HT-29 (cell line): ENCODE measurements at places on chromosomes 4 and X.

DNA sequence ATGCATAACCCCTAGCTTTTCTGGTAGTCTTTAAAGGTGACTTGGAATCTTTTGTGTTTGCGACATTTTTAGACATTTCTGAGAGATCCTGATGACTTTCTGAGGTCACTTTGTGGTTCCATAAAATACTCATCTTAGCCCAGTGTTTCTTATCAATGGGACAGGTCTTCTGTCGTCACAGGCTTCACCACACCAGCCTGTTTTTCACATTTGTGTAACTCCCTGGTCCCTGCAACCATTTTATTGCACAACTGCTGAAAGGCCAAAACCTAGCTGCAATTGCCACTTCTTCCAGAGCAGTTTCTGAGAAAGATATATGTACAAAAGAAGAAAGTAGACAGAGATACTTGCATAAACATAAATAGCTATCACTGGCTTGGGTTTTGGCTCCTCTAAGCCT, 120.9 kb downstream of the IL15 start:
- no peak for DNase-seq

GRCh38 chrX:52262195-52262546, 77.5 kb downstream of the MAGED4 start:
- no peak for DNase-seq

DNA sequence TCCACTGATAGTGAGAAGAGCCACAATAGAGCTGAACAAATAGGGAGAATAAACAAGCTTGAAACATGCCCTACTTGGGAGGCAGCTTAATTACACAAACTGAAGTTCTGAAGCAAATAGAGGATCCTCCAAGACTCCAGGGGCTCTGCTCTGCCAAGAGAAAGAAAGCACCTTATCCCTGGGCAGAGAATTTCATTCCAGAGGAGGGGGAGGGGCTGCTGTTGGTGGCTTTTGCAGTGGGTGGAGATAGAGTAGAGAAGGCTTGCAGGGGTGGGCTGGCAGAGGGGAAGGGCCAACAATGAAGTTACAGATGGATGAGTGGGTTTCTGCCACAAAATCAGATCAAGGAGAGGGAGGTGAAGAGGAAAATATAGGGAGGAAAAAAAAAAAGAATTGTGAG, 1.0 kb upstream of the LPAR4 start:
- no peak for DNase-seq

- no peak for DNase-seq
Observed at GRCh38 chr4:108036213-108036612, 46.5 kb downstream of the HADH start.

DNA sequence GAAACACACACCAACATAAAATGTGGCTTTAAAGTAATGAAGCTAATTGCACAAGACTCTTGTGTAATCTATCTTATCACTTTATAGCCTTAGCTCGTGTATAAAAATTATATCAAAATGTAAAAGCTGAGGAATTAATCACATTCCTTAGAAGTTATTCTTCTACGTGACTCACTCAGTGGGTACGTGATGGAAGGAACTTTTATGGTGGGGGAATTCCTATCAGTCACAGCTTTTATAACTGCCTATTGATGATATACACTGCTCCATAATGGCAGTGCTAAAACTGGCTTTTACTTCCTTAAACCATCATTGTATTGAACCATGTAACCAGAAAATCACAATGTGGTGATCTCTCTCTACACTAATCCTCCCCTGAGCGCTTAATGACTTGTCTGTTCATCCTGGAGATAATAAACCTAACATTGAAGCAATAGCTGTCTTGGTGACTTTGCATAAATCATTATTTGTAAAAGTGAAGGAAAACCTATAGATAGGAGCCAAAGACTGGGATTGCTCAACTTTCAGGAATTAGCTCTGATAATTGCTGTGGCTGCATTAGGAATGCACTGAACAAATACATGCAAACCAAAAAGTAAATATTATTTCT, 276.7 kb downstream of the GBA3 start:
- DNase-seq, result no peak

GRCh38 chr4:102871772-102872171, 3.0 kb downstream of the CISD2 start:
- no peak for DNase-seq

GRCh38 chrX:76148041-76148665, 24.7 kb upstream of the PBDC1 start:
- DNase-seq, result peak; percentile 8

- no peak for DNase-seq
Observed at GRCh38 chr4:91058345-91058744, 931.2 kb downstream of the CCSER1 start.

DNA sequence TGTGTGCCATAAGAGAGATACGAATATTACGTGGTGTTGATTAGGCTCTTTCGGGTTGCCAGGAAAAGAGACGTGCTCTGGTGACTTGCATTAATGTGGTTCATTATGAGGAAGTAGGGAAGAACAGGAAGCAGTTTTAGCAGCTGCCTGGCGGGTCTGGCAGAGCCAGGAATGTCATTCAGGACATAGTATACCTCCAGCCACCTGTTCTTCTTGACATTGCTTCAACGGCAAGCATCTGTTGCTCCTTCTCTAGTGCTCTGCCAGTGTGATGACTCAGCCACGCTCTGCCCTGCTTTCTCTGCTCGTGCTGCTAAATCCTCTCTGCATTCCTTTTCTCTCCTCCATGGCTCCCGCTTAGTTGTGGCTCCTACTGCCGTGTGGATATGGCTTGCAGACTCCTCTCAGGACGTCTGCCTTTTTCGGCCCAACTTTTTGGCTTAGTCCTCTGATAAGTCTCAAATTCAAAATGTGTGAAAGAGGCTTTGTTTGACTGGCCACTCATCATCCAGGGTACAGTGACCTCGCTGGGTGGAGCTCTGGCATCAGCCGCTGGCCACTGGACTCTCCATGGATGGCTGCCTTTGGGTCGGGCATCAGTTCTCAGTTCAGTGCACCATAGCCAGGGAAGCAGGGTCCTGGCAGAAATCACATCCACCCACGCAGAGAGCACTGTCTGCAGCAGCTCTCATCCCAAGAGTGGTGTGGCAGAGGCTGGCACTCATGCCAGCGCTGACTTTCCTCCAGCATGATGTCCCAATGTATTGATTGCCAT, 89.3 kb upstream of the KLF3 start:
- peak; percentile 72 for DNase-seq

DNA sequence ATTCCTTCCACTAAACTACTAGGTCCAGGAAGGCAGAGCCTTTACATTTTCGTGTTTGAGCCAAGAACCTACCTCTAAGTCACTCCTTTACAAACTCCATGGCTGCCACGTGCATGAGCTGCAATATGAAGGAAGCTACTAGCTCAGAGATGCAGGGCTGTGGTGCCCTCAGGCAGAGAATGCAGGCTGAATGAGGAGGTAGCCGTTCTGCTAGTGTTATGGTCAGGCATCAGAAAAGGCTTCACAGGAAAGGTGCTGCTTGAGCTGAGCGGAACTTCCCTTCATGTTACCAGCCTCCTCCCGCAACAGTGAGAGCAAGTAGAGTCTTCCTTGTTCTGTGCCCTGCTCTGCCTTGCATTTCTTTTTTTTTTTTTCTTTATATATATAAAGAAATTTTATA, 148.3 kb upstream of the PACRGL start:
- no peak for DNase-seq

DNA sequence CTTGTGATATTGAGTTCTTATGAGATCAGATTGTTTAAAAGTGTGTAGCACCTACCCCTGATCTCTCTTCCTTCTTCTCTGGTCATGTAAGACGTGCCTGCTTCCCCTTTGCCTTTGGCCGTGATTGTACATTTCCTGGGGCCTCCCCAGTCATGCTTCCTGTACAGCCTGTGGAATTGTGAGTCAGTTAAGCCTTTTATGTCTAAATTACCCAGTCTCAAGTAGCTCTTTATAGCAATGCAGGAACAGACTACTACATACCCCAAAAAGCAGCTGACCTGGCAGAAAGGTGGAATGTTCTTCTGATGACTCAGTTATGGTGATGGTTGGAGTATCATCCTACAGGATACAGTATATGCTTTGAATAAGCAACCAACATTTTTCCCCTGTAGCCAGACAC, 11.4 kb upstream of the MCUB start:
- no peak for DNase-seq

DNA sequence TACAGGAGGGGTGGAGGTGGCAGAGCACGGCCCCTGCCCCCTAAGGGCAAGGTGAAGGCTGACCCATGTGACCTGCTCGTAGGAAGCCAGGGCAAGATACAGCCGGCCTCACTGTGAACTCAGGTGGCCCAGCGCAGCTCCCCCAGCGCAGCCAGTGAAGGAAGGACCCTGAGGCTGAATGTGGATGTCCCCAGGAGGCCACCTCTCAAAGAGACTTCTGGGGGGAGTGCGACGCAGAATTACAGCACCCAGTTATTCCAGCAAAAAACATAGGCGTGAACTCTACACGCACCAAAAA, 52.6 kb downstream of the ZFYVE28 start:
- DNase-seq, result no peak

DNA sequence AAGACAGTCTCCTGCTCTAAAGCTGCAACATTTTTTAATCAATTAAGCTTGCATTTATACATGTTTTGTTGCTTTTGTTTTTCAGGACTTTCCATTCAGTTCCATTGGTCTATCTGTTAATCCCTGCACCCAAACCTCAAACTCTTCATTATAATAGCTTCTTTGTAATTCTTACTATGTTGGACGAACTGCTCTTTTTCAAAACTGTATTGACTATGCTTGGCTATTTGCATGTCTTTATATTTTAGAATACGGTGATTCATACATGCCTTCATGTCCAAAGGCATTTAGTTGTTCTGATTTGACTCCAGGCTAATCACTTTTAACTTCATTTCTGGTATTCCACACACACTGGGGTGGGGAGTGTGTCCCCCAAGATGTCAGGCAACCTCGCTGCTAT, 14.1 kb downstream of the MAGEC1 start:
- DNase-seq, result no peak

- DNase-seq, result no peak
Observed at GRCh38 chrX:69153060-69153730, 12.1 kb downstream of the PJA1 start.

- no peak for DNase-seq
Observed at GRCh38 chr4:57191523-57192034, 81.4 kb upstream of the IGFBP7 start.
